Uterus (tissue), 4 donors: ENCODE measurements at places on chromosomes 4 and X. TPM values are rescaled to one million over a fixed set of nuclear protein-coding genes. Genes with fewer than 3 reads are reported as not detected.

ZCCHC12 gene
- total RNA-seq, result 40.8 TPM

EDA2R gene
- 12.0 TPM for total RNA-seq

CTAG1B gene
- not detected for total RNA-seq

CFI gene
- 52.5 TPM for total RNA-seq

SAP30 gene
- 29.5 TPM for total RNA-seq

RIPPLY1 gene
- not detected for total RNA-seq

PDZD4 gene
- 12.6 TPM for total RNA-seq

PNMA3 gene
- total RNA-seq, result 0.49 TPM

DNA sequence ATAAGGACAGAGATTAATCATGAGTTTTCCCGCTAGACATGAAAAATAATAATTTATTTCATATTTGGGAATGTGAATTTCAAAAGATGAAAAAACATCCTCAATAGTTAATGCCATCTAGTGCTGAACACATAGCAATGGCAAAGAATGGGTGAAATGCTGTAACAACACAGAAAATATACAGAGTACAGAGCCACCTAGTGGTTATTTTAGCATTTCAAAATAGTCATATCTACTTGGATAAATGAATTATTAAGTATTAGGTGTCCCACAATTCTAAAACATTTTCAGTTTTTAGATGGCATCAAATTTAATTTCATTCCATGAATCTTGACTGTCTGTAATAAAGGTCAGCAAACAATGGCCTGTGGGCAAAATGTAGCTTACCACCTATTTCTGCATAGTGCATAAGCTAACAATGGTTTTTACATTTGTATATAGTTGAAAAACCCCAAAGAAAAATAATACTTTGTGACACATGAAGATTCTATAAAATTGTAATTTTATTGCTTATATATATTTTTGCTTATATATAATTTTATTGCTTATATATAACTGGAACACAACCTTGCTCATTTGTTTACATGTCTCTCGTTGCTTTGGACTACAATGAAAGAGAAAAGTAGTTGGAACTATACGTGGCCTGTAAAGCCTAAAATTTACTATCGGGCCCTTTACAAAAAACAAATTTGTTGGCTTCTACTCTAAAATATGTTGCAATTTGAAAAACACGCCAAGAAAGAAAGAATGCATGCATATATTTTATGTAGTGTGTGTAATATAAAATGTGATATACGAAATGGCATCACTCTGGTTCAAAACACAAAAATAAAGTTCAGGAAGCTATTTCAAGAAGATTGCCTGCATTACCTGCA is 99.1 kb upstream of the FAM47C start:
- no peaks in the 10 kb centered on the region for H3K36me3 ChIP-seq
- H3K4me1 ChIP-seq, result no peaks in the 10 kb centered on the region
- no peaks in the 10 kb centered on the region for H3K27me3 ChIP-seq
- no peak overlapping the region for H3K4me3 ChIP-seq

GRCh38 chr4:186169333-186169944 is 21.9 kb upstream of the CYP4V2 start:
- no peaks in the 10 kb centered on the region for H3K36me3 ChIP-seq
- H3K4me1 ChIP-seq, result no peaks in the 10 kb centered on the region
- H3K4me3 ChIP-seq, result no peak overlapping the region
- H3K27me3 ChIP-seq, result no peaks in the 10 kb centered on the region

GRCh38 chr4:110854021-110854678 is 231.3 kb upstream of the PITX2 start:
- H3K36me3 ChIP-seq, result no peaks in the 10 kb centered on the region
- H3K27ac ChIP-seq, result no peak overlapping the region
- DNase-seq, result no peak
- no peaks in the 10 kb centered on the region for H3K4me1 ChIP-seq
- no peaks in the 10 kb centered on the region for H3K27me3 ChIP-seq

DNA sequence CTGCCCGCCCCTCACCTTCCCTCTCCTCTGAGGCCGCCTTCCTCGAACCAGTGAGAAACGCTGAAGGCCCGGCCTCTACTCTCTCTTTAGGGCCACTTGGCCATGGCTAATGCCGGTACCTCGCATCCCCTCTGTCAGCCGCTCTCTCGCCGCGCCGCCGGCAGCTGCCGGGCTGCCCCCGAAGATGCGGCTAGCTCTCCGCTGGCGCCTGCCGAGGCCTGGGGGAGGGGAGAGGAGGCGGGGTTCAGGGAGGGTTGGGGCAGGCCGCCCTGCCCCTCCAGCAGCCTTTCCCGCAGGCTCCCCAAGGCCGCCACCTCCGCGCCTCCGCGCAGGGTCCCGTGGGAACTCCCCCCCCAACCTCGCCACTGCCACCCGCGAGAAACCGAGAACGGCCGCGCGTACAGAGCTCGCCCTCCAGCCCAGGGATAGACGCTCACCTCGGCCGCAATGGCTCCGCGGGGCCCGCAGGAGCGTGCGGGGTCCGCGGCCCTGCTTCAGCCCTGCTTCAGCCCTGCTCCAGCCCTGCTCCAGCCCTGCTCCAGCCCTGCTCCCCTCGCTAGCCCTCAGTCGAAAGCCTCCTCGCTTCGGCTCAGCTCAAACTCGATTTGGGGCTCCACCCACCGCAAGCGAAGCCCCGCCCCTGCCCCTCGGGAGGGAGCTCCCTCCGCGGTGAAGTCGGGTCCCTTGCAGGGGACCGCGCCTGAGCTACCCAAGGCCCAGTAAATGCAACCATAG is at the start of gene HUWE1:
Gene HUWE1 (minus strand): TSS at position 569 of the 735 bp plus-strand sequence. CDS start 32,612 bp downstream, outside the sequence.
- H3K27me3 ChIP-seq, result no peaks in the 10 kb centered on the region
- peak within 1 kb of the TSS; percentile 94 for H3K27ac ChIP-seq
- no peaks in the 10 kb centered on the region for H3K4me1 ChIP-seq
- no peaks in the 10 kb centered on the region for H3K36me3 ChIP-seq
- H3K4me3 ChIP-seq, result peak within 1 kb of the TSS; percentile 68
- DNase-seq, result peak; percentile 82

- no peaks in the 10 kb centered on the region for H3K27me3 ChIP-seq
- no peaks in the 10 kb centered on the region for H3K36me3 ChIP-seq
- H3K27ac ChIP-seq, result peak overlapping the region; percentile 78
- no peak overlapping the region for H3K4me3 ChIP-seq
- no peaks in the 10 kb centered on the region for H3K4me1 ChIP-seq
Measured at GRCh38 chr4:94714365-94715160, 43.2 kb upstream of the BMPR1B start.

DNA sequence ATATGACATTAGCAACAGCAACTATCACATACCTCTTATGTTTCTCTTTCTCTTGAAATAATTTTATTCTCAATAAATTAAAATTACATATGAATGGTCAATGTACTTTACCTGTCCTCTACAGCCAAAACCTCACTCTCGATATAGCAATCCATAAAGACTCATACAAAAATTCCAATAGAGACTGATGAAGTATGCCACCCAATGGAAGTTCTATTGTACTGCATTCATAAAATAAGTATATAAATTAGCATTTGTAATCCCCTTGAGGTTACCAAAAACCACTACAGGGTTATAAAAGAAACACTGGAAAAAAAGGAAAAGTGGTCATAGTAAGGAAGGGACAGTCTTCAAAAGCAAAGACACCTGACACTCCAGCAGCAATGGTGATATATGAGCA is 32.8 kb downstream of the CLDN2 start:
- H3K36me3 ChIP-seq, result no peaks in the 10 kb centered on the region
- no peak for DNase-seq
- H3K4me3 ChIP-seq, result no peak overlapping the region
- no peak overlapping the region for H3K27ac ChIP-seq

- no peak overlapping the region for H3K4me3 ChIP-seq
- H3K27ac ChIP-seq, result no peak overlapping the region
- no peaks in the 10 kb centered on the region for H3K4me1 ChIP-seq
- DNase-seq, result no peak
- no peaks in the 10 kb centered on the region for H3K27me3 ChIP-seq
- H3K36me3 ChIP-seq, result no peaks in the 10 kb centered on the region
Measured at GRCh38 chrX:40227125-40227524, 129.4 kb upstream of the BCOR start.

- no peaks in the 10 kb centered on the region for H3K27me3 ChIP-seq
- H3K27ac ChIP-seq, result no peak overlapping the region
- H3K4me3 ChIP-seq, result no peak overlapping the region
- no peak for DNase-seq
Measured at GRCh38 chr4:121817006-121817405, 6.7 kb downstream of the CCNA2 start.

- DNase-seq, result no peak
- H3K4me1 ChIP-seq, result no peaks in the 10 kb centered on the region
- H3K36me3 ChIP-seq, result no peaks in the 10 kb centered on the region
- no peaks in the 10 kb centered on the region for H3K27me3 ChIP-seq
Measured at GRCh38 chr4:174089711-174090110, 193.8 kb downstream of the FBXO8 start.

- no peak overlapping the region for H3K4me3 ChIP-seq
- no peaks in the 10 kb centered on the region for H3K27me3 ChIP-seq
- H3K27ac ChIP-seq, result no peak overlapping the region
- DNase-seq, result no peak
- no peaks in the 10 kb centered on the region for H3K36me3 ChIP-seq
Measured at GRCh38 chr4:116870686-116871085, 214.7 kb downstream of the TRAM1L1 start.

DNA sequence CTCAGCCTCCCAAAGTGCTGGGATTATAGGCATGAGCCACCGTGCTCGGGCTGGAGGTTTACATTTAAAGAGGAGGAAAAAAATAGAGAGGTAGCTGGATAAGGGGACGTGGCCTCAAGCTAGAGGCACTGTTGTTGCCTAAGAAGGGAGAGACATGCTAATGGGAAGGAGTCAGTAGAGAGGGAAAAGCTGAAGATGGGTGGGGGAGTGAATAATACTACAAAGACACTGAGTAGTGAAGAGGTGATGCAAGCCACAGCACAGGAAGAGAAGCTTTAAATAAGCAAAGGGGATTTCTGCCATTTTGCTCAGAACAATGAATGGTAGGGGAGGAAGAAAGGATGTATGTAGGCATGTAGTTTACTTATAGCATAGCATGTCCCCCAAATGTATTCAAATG is 11.5 kb upstream of the AP1S2 start:
- H3K27ac ChIP-seq, result no peak overlapping the region
- no peaks in the 10 kb centered on the region for H3K4me1 ChIP-seq
- DNase-seq, result no peak
- H3K36me3 ChIP-seq, result no peaks in the 10 kb centered on the region
- H3K4me3 ChIP-seq, result no peak overlapping the region

DNA sequence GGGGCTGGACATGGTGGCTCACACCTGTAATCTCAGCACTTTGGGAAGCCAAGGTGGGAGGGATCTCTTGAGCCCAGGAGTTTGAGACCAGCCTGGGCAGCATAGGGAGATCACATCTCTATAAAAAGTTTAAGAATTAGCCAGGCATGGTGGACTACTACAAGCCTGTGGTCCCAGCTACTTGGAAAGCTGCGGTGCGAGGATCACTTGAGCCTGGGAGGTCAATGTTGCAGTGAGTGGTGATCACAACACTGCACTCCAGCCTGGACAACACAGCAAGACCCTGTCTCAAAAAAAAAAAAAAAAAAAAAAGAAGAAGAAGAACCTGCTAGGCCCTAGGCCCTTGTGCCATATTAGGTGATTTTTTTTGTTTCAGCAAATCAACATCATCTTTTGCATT is 12.2 kb downstream of the SRD5A3 start:
- no peak overlapping the region for H3K4me3 ChIP-seq
- DNase-seq, result no peak
- H3K4me1 ChIP-seq, result no peaks in the 10 kb centered on the region
- peak overlapping the region; percentile 67 for H3K27ac ChIP-seq
- H3K36me3 ChIP-seq, result no peaks in the 10 kb centered on the region
- no peaks in the 10 kb centered on the region for H3K27me3 ChIP-seq
